ENCODE measurements at places on chromosomes 1 and 21.

- no peak for DNase-seq
Observed at GRCh38 chr1:79441238-79441637, 434.7 kb upstream of the ADGRL4 start.

GRCh38 chr1:84462118-84462517 lies 16.9 kb upstream of the RPF1 start:
- no peak for DNase-seq

GRCh38 chr1:150464422-150464826 lies 22.8 kb upstream of the TARS2 start:
- DNase-seq, result no peak

- DNase-seq, result no peak
Observed at GRCh38 chr1:186782791-186783190, 46.0 kb upstream of the PLA2G4A start.

GRCh38 chr1:163170975-163171676 lies 31.6 kb downstream of the RGS5 start:
- DNase-seq, result no peak

DNA sequence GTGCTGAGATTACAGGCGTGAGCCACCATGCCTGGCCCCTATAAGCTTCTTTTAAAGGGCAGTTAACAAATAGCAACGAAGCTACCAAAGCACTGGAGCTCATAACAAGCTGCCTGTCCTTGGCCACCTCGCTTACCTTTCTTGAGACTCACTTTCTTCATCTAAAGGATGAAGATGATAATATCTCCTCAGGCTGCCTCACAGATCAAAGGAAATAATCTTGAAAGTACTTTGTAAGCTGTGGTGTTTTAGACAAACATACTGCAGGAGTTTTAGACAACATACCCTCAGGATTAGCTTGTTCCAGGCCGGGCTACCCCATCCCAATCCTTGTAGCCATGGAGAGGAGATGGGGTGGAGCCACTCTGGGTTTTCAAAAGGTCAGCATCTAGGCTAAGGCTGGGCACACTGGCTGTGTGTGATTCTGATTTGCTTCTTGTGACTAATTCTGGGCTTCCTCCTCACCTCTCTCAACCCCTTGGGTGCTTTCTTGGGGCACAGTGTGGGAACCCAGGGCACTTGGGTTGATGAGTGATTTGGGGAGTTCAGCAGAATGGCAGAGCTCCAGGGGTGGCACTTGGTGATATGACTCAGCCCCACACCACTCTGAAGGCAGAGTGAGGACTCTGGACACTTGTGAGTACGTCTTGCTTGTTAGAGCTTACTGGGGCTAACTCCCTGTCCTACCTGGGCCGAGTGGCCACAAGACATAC lies 5.2 kb downstream of the GPR25 start:
- DNase-seq, result no peak

DNA sequence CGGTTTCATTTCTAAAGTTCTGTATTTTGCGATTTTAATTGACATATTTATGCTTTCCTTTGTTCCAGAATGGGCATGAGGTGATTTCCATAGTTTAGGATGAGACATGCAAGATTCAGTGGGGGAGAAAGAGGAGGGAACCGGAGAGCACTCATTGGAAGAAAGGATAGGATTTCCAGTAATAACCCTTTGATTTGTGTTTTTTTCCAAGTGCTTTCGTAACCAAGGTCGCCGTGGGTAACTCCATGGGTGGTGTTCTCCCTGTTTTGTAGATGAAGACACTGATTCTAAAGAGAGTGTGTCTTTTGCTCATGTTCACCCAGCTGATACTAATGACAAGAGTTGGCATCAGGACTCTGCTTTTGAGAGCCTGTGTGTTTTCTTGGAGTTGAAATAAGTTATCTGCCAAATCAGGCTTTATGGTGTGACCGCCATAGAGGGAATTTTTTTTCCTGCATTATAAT lies 170.1 kb downstream of the DHRS3 start:
- no peak for DNase-seq

GRCh38 chr1:219659005-219659600 lies 46.2 kb upstream of the ZC3H11B start:
- no peak for DNase-seq

DNA sequence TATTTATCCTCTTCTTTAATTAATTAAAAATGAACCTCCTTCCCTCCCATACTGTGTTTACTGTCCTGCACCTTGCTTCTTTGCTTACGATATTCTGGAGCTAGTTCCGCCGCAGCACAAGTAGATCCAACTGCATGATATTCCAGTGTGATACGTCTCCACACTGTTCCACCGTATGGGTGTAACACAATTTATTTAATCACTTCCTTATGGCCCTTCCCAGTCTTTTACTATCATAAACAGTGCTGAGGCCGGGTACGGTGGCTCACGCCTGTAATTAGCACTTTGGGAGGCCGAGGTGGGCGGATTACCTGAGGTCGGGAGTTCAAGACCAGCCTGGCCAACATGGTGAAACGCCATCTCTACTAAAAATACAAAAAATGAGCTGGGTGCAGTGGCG lies 25.7 kb downstream of the CNST start:
- DNase-seq, result no peak

DNA sequence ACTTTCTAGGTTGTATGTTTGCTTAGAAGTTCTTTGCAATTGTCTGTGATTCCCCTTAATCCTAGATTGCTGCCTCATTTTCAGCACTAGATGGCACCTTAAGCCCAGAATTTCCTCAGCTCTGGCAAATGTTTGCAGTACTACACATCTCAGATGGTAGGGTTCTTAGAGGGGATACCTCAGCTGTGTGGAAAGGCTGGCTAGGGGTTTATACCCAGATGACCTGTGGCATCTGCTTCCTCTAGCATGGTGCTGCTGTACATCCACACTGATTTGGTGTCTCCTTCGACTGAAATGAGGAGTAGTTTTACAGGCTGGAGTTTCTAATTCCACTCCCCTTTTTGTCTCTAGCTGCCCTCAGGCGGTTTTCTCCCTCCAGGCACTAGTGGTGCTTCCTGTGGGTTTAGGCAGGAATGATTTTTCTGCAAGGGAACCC lies 23.5 kb downstream of the ASB17 start:
- DNase-seq, result no peak

DNA sequence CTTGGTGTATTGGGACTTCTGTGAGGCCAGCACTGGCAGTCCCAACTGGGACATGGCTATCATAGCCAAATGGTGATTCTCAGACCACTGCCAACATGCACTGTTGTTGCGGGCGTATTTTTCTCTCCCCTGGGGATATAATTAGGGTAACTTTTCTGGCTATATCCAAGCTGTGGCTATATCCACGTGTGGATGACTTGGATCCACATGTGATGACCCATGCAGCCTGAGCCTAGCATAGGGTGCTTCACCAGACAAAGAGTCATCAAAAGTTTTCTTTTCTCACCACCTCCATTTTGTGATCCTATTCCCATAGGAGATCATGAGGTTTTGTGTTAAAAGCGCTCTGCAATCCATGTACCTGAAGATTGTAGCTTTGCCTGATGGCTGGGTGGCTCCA lies 51.2 kb upstream of the CSF3R start:
- no peak for DNase-seq

GRCh38 chr1:1969505-1969900 lies 34.1 kb downstream of the CFAP74 start:
- no peak for DNase-seq

- no peak for DNase-seq
Observed at GRCh38 chr1:153384958-153385580, 5.8 kb downstream of the S100A8 start.

GRCh38 chr1:243315893-243316292 lies 60.1 kb downstream of the SDCCAG8 start:
- no peak for DNase-seq

- DNase-seq, result no peak
Observed at GRCh38 chr1:44890007-44890406, 47.0 kb upstream of the PTCH2 start.

GRCh38 chr1:50666849-50667248 lies 243.6 kb upstream of the DMRTA2 start:
- DNase-seq, result no peak

GRCh38 chr1:217322834-217323233 lies 308.1 kb downstream of the GPATCH2 start:
- no peak for DNase-seq

GRCh38 chr1:44425341-44426082 lies 20.5 kb downstream of the RNF220 start:
- no peak for DNase-seq

GRCh38 chr1:41780322-41780721 lies 138.4 kb downstream of the HIVEP3 start:
- DNase-seq, result no peak

DNA sequence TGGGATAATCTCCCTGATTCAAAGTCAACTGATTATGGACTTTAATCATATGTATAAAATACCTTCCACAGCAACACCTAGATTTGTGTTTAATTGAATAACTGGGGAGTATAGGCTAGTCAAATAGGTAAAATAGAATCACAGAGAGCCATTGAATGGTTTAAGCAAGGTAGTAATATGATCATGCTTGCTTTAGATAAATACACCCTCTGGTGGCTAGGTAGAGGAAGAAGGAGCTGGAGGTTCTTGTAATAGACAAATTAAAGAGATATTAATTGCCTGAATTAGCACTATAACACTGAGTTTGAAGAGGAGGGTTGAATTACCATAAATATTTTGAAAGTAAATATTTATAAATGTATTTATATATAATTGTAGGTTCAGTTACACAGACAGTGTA lies 40.3 kb downstream of the DIRAS3 start:
- no peak for DNase-seq

All from cortex of kidney (tissue), 1 donor.